NCI-H69 (cell line): ENCODE measurements at places on chromosomes 3 and 15.

GRCh38 chr3:192514754-192515663 lies 212.3 kb downstream of the FGF12 start:
- peak; percentile 79 for DNase-seq

DNA sequence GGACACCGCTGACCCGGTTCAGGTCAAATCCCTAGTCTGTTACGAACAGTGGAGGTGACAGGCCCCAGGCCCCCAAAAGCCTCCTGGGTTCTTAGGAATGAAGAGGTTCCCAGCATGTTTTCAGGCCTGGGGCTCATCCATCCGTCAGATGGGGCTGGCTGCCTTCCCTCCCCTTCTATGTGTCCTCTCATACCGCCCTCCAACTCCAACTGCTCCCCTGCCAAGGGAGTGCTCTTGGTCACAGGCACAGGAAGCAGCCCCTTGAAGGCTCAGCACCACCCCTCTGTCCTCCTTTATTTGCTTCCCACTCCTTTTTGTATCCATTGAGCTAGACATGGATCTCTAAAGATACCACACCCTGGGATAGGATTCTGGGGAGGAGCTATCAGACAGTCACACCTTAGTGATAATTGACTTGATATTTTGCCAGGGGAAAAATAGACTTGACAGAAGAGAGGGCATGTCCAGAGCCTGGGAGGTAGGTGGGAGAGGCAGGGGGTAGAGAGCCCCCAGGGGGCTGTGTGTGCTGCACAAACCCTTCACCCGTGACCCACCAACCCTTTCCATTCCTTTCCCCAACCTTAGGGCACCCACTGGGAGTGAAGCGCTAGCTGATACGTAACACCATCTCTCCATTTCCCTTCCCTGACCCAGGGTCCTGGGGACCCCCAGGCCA lies 10.7 kb upstream of the CSPG4 start:
- peak; percentile 47 for DNase-seq

- DNase-seq = no peak
Measured at GRCh38 chr3:160470181-160470580, 20.6 kb upstream of the TRIM59 start.

DNA sequence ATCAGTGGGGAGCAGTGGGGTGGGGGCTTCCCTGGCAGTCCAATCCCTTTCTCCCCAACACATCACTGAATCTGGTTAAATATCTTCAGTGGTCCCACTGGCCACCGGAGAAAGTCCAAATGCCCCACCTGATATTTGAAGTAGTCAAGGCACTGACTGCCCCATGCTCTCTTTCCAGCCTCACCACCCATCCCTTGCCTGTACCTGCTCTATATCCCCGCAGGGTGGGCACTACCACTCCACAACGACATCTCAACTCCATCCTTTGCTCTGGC lies 101.7 kb downstream of the DAPK2 start:
- no peak for DNase-seq

DNA sequence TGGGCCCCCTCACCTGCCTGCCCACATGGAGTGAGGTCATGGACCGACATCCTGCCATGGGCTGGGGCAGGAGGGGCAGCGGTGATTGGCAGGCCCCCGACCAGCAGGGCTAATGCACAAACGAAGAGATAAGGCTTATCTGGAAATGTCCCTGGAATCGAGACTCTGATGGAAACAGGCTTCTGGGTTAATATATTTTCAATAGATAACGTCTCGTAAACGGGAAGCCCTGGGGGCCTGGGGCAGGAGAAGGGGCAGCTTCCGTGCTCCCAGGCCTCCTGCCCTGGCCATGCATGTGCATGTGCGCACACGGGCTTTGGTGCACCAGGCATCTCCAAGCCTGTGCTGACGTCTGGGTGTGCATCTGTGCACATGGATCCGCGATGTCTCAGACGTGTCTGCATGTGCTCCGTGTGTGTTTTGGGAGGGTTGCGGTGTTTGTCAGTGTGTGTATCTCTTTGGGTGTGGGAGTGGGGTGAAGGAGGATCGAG lies 55.1 kb downstream of the DNAJB8 start:
- no peak for DNase-seq

DNA sequence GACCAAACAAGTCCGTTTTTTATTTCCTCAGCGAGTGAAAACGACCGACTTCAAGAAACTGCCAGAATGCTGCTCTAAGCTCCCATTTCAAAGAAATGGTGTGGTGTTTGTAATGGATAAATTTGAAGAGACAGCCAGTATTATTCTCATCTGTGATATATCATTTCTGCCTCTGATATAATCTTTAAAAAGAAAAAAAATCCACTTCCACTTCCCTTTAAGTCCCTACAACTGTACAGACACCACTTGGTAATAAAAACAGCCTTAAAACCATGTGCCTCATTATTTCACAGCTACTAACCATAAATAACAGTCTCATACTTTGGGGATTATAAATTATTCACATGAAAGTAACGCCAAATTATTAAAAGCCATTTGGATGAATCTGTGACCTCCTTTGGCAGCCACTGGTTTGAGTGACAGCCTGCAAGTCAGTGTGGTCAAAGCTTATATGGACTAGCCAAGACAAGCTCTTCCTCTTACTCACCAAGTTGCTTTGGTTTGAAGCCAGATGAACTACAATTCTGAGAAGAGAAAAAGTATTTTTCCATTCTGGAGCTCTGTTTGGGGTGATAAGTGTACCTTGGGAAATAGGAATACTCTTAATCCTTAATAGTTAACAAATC lies 168.0 kb downstream of the SHOX2 start:
- DNase-seq = no peak

GRCh38 chr3:14169435-14169834 lies 9.0 kb downstream of the XPC start:
- no peak for DNase-seq

DNA sequence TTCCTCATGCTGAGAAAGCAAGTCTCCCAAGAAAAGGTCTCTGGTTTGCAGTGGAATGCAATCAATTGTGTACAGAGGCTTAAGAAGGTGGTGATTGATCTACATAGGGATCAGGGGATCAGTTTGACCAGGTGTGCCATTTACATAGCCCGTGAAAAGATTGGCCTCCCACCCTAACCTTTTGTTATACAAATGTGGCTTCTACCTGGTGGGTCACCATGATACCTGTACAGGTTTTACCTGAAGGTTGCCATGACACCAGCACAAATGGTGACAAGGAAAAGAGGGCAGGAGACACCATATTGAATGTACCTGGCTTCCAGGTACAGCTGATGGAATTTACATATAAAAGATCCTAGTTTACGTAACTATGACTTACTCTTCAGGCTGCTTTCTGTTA lies 25.5 kb upstream of the TEX55 start:
- no peak for DNase-seq

GRCh38 chr15:63189941-63190768 lies 749 bp downstream of the RAB8B start:
- peak; percentile 59 for DNase-seq
